ENCODE measurements at places on chromosomes 6 and 20. TPM values are rescaled to one million over a fixed set of nuclear protein-coding genes. Genes with fewer than 3 reads are reported as not detected.

DNA sequence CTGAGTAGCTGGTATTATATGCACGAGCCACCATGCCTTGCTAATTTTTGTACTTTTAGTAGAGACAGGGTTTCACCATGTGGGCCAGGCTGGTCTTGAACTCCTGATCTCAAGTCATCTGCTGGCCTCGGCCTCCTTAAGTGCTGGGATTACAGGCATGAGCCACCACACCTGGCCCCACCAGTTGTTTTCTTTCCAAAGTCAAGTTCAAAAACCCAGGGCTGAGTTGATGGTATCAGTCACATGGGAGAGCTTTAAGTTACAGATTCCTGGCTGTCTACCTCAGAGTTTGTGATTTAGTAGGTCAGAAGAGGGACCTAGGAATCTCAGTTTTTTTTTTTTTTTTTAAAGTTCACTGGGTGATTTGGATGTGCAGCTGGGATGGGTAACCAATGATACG, 107.7 kb downstream of the SCP2D1 start:
- no peak for DNase-seq

GRCh38 chr6:136647363-136647852, 97.2 kb upstream of the MAP7 start:
- no peak for DNase-seq

- DNase-seq = no peak
These were observed 42.5 kb upstream of the ASCC3 start for GRCh38 chr6:100923481-100924165.

DNA sequence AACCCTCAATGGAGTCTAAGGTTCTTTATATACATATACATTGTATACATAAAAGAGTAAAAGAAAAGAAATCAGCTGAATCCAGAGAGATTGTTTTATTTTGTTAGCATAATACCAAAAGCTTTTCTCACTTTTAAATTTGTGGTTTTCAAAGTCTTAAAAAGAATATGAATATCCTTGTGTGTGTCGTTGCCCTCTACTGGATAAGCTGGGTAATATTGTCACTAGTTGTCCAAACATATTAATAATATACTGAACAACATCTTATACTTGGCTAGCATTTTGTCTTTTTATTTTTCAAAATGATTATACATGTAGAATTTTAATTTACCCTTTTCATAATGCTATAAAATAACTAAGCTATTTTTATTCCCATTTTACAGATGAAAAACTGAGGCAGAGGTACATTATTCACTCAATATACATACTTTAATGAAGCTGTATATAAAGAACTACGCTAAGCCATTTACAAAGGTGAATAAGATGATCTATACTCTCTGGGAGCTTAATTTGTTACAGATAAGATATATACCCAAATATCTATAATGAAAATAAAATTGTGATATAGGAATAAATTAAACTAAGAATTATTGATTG, 531.7 kb downstream of the TFAP2B start:
- DNase-seq = no peak

Gene HS3ST5
- not detected for total RNA-seq

Gene FGD2
- 6.0 TPM for total RNA-seq

DNA sequence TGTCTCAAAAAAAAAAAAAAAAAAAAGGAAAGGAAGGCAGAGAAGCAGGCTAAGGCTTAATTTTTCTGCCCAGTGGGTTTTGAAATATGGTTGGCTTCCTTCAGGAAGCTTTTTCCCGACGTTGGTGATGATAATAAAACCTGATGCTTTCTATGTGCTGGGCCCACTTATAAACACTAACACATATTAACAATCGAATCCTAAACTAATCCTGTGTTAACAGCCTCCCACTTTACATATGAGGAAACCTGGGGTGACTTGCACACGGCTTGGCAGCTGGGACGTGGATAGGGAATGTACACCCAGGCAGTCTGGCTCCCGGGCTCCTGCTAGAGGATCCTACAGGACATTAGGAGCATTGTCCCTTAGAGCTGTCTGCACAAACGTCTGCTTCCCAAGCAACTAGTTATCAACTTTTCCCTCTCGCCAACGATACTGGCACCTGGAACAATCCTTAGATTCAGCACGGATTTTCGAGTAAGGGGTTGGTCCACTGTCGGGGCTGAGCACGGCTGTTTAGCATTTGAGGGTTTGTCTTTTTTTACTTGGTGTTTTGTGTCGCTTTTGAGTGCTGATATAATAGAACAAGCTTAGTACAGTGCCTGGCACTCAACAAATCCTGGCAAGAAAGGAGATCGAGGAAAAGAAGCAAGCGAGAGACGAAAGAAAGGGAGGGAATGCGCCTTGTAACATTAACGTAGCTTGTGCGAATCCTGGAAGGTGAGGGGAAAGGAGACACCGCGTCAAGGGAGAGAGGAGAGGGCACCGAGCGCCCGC, 622 bp upstream of the KIZ start:
- DNase-seq = no peak

- DNase-seq = no peak
These were observed 16.8 kb upstream of the KCNK16 start for GRCh38 chr6:39339096-39339867.
